ENCODE measurements at places on chromosomes 2 and 18.

DNA sequence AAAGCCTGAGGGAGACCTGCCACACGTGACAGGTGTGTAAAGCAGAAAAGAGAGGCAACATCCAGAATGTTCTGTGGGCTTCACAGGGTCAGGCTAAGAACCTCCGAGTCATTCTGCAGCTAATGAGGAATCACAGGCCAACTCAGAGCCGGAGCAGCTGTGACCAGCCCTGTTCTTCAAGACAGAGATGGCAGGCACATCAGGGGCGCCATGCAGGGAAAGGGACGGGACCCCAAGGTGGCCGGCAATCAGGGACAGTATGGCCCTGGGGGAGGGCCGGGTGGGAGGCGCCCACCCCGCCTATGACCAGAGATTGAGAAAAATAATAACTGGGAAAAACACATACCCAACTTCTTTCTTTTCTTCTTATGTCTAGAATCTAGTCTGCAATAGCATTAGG is 316.7 kb upstream of the SALL3 start:
- no peak for DNase-seq

DNA sequence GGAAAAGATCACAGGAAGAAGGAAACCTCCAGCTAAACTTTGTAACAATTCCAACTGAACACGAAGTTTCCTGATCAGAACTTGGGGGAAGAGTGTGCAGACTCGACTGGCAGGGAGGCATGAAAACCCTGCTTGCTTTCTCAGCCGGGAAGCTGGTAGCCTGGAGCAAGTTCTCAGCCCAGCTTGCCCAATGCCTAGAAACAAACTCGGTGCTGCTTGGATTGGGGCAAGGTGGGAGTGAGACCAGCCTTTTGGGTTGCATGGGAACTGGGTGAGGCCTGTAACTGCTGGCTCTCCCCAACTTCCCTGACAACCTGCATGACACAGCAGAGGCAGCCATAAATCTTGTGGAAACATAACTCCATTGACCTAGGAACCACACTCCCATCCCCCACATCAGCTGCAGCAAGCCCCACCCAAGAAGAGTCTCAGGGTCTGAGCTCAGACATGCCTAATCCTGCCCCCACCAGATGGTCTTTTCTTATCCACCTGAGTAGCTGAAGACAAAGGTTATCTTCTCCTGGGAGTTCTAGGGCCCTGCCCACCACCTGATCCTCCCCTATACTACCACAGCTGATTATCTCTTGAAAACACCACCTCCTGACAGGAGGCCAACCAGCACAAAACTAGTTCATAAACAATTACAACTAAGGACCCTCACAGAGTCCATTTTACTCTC is 1859.7 kb upstream of the CELF4 start:
- no peak for DNase-seq

- no peak for DNase-seq
Observed at GRCh38 chr2:234293973-234294372, 202.9 kb downstream of the ARL4C start.

- DNase-seq = no peak
Observed at GRCh38 chr18:59298871-59299270, 19.6 kb downstream of the CPLX4 start.

Measured in G401 (cell line).